ENCODE measurements at places on chromosomes 4 and X.

GRCh38 chr4:16757080-16757521 lies 141.3 kb downstream of the LDB2 start:
- no peak for DNase-seq

DNA sequence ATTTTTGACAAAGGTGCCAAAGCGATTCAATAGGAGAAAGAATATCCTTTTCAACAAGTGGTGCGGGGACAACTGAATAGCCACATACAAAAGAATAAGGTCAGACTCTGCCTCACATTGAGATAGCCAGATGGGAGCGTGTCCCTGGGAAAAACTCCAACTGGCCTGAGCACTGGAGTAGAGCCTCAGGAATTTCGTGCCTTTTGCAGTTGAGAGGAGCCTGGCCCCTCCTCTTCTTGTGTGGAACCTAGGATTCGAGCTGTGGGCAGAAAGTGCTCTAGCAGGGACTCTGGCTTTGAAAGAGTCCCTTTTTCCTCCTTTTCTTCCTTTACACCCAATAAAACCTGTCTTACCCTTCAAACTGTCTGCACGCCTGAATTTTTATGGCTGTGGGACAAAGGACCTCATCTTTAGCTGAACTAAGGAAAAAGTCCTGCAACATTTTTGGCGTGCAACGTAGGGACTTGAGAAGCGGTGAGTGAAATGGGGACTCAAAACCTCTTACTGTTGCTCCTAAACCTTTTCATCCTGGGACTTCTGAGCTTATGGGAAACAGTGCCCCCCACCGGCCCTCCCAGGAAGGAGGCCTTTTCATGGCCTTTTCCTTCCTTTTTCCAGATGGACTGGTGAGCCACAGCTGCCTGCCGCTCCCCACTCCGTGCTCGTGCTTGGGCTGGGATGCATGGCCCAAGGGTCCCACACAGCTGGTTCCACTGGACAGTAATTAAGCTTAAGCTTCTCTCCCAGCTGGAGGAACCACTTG lies 68.6 kb downstream of the BMP15 start:
- no peak for DNase-seq

- no peak for DNase-seq
Measured at GRCh38 chr4:169263791-169264392, 6.9 kb downstream of the SH3RF1 start.

GRCh38 chr4:182914357-182914756 lies 2.8 kb downstream of the DCTD start:
- DNase-seq, result no peak

- no peak for DNase-seq
Measured at GRCh38 chrX:9562851-9563250, 98.0 kb downstream of the TBL1X start.
